ENCODE measurements at places on chromosomes 1 and 21. TPM values are rescaled to one million over a fixed set of nuclear protein-coding genes. Genes with fewer than 3 reads are reported as not detected.

The SYPL2 gene
- 61.5 TPM for total RNA-seq

The CTXND2 gene
- not detected for total RNA-seq

The FCRL5 gene
- 0.10 TPM for total RNA-seq

The GNG4 gene
- 0.51 TPM for total RNA-seq

Measured in tongue (tissue), 3 donors.